Fibroblast of skin of scalp (primary cell): ENCODE measurements at places on chromosomes 4 and X.

DNA sequence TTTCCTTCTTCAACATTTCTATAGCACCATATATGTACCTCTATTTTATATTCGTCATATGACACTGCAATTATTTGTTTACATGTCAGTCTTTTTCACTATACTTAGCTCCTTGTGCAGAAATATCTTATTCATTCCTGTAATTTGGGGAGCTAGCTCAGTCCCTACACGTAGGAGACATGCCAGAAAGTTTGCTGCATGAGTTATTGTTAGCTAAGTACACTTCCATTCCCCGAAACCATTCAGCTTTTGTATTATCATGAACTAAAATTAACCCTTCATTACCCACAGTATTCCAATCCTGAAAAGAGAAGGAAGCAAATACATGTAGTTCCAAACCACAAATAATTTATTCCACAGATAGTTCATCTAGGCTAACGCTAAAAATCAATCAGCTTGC is 10.2 kb downstream of the CBR4 start:
- no peak for DNase-seq

DNA sequence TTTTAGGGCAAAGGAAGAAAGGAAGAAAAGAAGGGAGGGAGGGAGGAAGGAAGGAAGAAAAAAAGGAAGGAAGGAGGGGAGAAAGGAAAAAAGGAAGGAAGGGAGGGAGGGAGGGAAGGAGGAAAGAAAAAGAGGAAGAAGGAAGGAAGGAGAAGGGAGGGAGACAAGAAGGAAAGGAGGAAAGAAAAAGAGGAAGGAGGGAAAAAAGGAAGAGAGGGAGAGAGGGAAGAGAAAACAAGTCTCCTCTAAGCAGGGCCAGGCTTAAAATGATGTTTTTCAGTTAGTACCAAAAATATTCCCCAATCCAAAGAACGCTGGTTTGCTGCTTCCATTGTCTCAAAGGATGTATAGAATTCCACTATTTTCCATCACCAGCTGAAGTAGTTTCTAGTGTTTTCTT is 2.0 kb downstream of the TIGD4 start:
- no peak for DNase-seq

GRCh38 chrX:73940893-73941470 is 363.0 kb upstream of the ZCCHC13 start:
- no peak for DNase-seq

DNA sequence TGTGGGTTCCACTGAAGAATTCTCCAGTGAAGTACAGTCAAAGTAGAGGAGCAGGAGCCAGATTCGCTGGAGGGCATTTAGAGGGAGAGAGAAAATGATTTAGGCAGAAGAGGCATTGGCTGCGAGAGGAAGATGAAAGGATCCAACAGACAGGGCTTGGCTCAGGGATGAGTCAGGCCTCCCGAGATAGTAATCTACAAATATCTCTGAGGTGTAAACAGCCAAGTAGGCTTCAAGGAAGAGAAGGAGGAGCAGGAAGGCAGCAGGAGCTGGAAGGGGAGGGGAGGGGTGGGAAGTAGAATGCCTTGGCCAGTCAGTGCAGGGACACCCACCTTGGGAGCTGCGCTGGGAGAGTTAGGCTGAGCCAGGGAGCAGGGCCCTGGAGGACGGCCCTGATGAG is 55.5 kb downstream of the PJA1 start:
- DNase-seq, result peak; percentile 31

- DNase-seq, result no peak
Measured at GRCh38 chr4:184732126-184732525, 1.8 kb downstream of the CENPU start.

- no peak for DNase-seq
Measured at GRCh38 chr4:4618847-4619246, 77.0 kb upstream of the STX18 start.

- DNase-seq, result no peak
Measured at GRCh38 chrX:133374874-133375387, 40.4 kb downstream of the GPC4 start.

GRCh38 chrX:67574696-67575095 is 30.9 kb downstream of the AR start:
- DNase-seq, result no peak

- peak; percentile 97 for DNase-seq
Measured at GRCh38 chr4:150072906-150073714, 5.1 kb upstream of the DCLK2 start.

DNA sequence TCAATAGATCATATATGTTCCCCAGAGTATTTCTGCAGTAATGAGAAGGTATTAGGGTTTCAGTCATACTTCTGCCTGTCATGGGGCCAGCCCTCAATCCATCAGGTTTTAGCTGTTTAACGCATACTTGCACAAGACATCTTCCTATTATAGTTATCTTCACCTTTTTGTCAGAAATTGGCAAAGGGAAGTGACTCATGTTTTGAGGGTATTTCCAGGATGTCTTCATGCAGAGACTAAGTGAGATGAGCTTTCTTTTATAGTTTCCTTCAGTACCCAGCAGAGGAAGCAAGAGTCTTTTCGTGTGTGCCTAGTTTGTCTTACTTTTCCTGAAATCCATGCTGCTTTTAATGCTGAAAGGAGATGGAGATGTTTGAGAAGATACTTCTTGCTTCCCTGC is 9.5 kb downstream of the CSTF2 start:
- DNase-seq, result no peak

- DNase-seq, result peak; percentile 23
Measured at GRCh38 chr4:163701916-163702315, 207.4 kb downstream of the TMA16 start.

- no peak for DNase-seq
Measured at GRCh38 chr4:95058991-95059390, 301.2 kb downstream of the BMPR1B start.
